Left ventricle myocardium superior (tissue), 1 donor: ENCODE measurements at places on chromosomes 6 and 20.

DNA sequence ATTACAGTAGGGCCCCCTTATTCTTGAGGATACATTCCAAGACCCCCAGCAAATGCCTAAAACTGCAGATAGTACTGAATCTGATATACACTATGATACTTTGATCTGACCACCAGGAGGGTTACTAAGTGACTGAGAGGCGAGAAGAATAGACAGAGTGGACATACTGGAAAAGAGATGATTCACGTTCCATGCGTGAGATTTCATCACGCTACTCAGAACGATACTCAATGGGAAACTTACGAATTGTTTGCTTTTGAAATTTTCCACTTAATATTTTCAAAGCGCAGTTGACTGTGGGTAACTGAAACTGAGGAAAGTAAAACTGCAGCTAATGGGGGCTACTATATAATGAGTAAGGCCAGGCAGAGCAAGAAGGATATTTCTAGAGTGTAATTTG lies 60.8 kb downstream of the STX11 start:
- DNase-seq, result no peak

- DNase-seq, result no peak
These were observed 26.2 kb upstream of the VEGFA start for GRCh38 chr6:43743682-43744381.

GRCh38 chr6:44269178-44269920 lies 901 bp upstream of the TMEM151B start:
- no peak for DNase-seq

DNA sequence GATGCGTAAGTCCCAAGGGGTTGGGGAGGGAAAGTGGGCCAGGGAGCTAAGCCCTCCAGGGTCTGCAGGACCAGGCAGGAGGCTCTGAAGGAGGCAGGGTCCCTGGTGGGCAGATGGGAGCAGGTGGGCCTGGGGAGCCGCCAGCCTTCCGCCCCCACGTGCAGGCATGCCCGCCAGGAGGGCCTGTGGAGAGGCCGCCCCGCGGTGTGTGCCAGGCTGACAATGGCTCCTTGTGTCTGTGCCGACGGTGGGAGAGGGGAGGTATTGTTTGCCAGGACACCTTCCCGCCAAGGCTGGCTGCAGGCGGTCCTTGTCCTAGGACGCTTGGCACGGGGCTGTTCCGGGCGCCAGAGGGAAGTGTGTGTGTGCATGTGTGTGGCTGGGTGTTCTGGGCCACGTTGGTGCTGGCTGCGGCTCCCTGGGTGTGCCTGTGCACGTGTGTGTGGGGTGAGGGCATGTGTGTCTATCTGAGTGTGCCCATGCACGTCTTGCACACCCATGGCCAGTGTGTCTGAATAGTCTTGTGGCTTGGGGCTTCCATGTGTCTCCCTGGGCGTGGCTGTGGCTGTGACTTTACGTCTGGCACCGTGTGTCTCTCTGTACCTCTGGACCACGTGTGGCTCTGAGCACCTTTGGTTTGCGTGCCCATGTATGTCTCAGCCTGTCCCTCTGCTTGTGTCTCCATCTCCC lies 153.0 kb downstream of the CEBPB start:
- no peak for DNase-seq

- DNase-seq, result no peak
These were observed 114.6 kb downstream of the DLL1 start for GRCh38 chr6:170176136-170176897.

DNA sequence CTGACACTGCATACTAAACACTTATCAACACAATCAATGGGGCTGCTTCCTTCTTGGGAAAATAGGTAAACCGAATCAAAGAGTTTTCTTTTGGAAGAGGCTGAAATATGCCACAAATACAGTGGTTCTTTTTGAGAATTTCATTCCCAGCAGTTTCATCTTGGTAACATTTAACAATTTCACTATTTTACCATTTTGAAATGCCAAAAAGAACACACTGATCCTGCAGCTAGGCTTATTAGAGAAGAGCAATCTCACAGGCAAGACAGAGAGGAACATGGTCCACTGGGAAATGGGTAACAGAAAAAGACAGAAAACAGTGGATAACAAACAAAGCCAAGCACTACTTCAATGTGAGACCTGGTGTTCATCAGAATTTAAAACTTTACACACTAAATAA lies 2.5 kb downstream of the CNR1 start:
- no peak for DNase-seq

DNA sequence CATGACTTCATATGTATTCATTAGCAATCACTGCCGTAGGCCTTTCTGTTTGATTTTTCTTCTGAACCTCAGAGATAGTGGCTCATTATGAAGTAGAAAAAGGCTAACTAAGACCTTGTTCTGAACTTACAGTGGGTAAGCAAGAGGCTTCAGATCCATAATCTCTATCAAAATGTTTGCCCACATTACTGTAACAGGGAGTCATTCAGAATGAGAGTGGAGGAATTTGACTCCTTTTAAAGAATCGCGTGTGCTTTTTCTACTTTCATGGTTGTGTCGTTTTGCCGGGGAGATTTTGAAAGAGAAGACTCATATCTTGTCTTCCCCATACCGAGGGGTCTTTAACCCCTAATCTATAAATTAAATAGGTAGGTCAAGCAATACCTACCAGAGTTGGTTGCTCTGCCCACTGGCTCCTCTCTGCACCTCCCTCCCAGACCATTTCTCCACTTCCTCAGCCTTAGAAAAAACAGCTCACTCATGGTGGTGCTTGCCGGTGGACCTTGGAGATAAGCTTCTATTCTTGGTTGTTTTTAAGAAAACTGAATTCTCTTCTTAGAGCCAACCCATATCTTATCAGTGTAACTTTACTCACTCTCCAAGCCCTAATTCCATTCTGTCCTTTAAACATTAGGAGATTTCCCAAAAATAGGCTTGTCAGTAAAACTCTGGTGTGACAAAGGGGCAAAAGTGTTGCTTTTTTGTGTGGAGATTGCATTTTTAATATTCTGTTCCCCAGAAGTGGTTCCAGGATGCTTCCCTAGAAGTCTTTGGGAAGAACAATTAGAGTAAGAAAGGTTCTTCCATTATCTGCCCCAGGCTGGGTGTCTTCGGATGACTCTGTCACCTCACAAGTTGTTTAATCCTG lies 56.6 kb downstream of the E2F3 start:
- no peak for DNase-seq

- DNase-seq, result no peak
These were observed 90.4 kb downstream of the FARS2 start for GRCh38 chr6:5351552-5352210.

- no peak for DNase-seq
These were observed 208.7 kb downstream of the ALDH8A1 start for GRCh38 chr6:134741200-134741536.

DNA sequence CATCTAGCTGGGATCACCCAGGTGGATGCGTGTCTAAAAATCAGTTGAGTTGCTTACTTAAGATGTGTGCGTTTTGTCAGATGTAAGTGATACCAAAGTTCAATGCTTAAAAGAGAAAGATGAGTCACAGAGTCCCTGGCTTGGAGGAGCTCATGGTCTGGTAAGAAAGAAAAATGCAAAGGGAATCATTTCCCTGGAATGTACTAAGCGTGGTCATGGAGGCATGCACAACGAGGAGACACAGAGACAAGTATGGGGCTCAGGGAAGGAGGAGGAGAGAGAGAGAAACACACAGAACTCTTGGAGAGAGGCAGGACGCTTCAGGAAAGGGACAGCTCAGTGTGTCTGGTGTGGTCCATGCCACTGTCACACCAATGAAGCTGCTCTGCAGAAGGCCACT lies 186.9 kb upstream of the GMDS start:
- no peak for DNase-seq

GRCh38 chr6:121442576-121442975 lies 7.1 kb downstream of the GJA1 start:
- DNase-seq, result no peak

- DNase-seq, result no peak
These were observed 161.7 kb downstream of the RIMS1 start for GRCh38 chr6:72048080-72048479.

DNA sequence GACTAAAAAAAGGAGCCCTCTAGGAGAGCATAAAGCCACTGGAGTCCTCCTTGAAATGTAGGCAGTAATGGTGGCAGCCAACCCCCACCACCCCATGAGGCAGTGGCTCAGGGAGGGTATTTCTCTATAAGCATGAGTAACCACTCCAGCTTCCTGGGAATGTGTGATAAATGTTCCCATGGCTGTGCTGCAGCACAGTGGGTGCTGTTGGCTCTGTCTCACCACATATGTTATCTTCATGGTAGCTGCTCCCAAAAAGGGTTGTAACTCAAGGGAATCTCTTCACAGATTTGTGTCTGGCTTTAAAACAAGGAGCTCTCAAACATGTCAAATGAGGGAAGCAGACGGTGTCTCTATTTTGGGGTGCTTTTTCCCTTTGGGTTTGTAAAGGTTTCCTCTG lies 7.5 kb upstream of the PHACTR1 start:
- DNase-seq, result no peak

DNA sequence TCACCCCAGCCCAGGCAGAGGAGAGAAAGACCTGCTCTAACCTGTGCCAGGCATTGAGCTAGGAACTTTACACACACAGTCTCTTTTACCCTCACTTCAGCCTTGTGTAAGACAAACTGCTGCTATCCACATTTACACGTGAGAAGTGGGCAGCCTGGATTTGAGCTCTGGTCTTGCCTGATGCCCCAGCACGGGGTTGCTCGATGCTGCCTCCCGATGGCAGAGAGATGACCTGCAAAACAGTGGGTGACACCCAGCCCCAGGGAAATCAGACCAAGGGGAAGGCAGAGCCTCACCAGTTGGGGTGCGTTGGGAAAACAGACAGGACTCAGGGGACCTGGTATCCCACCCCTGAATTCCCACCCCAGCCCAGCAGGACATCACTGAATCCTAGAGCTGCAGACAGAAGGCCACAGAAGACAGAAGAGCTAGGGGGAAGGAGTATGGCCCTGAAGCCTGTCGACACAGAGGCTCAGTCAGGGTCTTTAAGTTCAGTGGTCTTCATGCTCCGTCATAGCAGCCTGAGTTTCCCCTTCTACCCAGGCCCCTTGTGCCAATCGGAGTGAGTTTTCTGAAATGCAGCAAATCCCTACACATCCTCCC lies 990 bp downstream of the BPI start:
- peak; percentile 54 for DNase-seq

DNA sequence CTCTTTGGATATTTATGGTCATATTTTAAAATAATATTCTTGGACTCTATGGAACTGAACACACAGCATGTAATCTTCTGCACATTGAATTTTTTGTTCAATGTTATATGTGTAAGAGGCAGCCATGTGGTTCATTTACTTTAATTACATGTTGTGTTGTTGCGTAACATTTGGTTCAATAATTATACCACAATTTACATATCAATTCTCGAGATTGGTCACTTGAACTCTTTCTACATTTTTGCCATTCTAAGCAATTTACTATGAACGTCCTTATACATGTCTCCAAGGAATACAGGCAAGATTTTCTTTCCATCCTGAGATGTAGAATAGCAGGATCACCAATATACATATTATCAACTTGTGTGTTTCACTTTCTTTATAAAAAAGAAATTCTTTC lies 18.5 kb upstream of the STMND1 start:
- no peak for DNase-seq

DNA sequence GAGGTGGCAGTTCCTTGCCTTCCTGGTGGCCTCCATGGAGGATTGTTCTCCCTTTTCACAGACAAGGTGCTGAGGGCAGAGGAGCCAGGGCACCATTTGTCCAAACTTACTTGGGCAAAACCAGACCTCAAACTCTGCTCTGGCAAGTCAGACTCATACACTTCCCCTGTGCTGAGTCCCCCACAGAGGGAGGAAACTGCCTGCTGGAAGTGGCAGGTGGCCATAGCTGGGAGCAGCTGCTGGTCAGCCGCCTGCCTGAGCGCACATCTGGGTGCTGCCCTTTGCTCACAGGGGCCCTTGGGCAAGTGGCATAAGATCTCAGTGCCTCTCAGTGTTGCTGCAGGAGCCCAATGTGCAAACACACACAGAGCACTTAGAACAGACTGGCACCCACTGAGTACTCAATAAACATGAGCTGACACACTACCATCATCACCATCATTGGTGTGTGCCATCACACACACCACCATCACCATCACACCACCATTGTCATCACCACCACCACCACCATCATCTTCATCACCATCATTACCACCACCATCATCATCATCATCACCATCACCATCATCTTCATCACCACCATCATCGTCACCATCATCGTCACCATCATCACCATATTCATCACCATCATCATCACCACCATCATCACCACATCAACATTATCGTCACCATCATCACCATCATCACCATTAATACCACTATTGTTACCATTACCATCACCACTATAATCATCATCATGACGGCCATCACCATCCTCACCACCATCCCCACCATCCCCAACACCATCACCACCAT lies 17.6 kb downstream of the NOL4L start:
- DNase-seq, result no peak

DNA sequence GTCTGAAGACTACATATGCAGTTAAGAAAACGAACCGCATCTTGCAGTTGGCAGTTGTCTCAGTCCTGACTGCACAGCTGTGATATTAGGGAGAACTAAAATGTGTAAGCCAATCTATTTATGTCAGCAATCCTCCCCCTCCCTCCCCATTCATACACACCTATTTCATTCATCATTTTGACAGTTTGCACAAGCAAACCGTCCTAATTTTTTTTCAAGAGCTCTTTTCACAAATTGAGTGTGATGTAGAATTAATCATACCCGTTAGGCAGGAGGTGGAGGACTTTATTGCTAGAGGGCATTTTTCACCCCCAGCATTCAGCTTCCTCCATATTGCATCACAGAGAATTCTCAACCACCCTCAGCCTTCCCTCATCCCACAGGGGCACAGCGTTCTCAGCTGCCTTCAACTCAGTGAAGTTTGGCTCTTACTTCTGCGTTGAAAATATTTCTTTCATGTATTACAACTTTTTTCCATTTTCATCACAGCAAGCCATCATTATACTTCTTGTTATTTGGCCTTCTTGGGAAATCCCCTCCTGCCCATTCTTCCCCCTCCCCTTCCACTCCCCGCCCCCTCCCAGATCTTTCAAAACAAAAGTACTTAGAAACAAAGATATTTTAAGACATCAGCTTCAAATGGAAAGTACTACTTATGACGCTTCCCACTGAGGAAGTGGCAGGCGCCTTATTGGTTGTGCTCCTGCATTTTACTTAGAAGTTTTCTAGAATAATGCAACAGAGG lies 37.5 kb downstream of the NOX3 start:
- no peak for DNase-seq

DNA sequence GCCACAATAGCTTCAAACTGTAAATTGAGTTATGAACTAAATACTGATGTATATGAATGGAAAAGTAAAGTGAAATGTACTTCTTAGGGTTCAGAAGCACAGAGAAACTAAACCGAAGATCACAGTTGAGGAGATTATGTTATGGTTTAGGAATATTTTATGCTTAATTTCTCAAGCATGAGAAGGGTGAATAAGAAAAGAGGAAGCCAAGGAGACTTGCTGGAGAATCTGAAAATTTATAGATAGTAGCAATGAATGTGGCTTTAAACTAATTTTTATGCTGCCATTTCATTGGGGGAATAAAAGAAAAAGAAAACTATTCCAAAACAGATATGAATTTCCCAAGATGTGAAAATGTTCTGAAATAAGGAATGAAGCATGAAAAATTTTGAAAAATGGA lies 5.6 kb downstream of the ANKS1A start:
- DNase-seq, result no peak

- DNase-seq, result peak; percentile 85
These were observed at the start of gene GNMT for GRCh38 chr6:42960243-42961019. TSS of gene GNMT (plus strand) at chr6:42960754. CDS start at chr6:42960768, 14 bp downstream.
